ENCODE measurements at places on chromosomes 3 and 15.

GRCh38 chr15:33742800-33743199, 225.5 kb upstream of the CHRM5 start:
- no peak for DNase-seq

GRCh38 chr15:85597155-85597815, 197.4 kb downstream of the KLHL25 start:
- DNase-seq = no peak

DNA sequence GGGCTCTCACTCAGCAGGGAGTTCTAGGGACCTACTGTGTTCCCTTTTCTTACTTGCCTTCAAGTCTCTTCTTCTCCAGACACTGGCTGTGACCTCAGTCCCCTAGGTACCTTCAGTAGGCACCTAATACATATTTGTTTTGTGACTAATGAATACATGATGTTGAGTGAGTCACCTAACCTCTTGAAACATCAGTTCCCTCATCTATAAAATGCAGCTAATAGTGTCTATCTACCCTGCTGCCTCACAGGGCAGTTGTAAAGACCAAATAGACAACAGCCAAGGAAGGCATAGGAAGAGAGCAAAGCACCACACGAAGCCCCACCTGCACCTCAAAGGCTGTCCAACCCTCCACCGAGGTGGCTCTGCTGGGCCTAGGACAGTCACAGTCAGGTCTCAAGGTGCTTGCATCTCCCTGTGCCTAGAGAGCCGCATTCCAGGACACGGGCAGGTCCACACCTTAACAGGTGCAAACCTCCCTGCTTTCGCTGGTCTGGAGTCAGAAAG, 29.1 kb downstream of the DAPK2 start:
- no peak for DNase-seq

GRCh38 chr15:58410353-58410752, 21.4 kb upstream of the LIPC start:
- no peak for DNase-seq

DNA sequence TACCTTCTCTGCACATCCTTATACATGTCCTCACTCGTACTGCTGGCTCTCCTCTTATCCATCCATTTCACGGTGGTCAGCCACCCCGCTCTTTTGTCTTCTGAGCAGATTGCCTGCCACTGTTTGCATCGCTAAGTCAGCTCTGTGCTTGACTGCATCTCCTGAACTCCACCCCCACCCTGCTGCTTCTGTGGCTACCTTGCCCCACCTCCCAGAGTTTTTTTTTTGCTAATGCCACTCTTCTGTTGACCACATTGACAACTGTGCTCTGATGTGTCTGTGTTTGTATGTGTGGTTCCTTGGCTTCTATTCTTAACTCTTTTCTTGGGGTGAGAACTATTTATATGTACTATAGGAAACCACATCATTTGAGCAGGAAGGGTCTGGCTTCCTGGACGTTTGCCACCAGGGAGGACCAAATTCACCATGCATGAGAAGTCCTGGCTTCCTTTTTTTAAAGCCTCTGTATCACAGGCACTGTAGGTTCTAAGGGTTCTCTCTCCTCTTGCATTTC, 12.8 kb upstream of the MTMR10 start:
- peak; percentile 36 for DNase-seq

- DNase-seq = no peak
Measured at GRCh38 chr3:133675631-133676335, 14.0 kb upstream of the TOPBP1 start.

DNA sequence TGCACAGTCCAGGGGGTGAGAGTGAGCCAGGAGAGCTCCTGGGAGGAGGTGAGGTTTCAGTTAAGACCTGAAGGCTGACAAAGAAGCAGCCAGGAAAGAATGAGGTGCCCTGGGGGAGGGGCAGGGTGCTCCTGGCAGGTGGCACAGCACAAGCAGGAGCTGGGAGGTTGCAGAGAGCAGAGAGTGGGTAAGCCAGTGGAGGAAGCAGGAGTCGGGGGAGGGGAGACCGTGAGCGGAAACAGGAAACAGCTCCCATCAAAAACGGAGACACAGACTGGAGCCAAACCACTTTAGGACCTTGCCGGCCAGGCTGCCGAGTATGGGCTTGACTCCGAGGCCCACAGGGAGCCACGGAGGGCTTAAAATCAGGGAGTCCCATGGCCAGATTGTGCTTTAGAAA, 12.1 kb upstream of the FBLN2 start:
- DNase-seq = no peak

DNA sequence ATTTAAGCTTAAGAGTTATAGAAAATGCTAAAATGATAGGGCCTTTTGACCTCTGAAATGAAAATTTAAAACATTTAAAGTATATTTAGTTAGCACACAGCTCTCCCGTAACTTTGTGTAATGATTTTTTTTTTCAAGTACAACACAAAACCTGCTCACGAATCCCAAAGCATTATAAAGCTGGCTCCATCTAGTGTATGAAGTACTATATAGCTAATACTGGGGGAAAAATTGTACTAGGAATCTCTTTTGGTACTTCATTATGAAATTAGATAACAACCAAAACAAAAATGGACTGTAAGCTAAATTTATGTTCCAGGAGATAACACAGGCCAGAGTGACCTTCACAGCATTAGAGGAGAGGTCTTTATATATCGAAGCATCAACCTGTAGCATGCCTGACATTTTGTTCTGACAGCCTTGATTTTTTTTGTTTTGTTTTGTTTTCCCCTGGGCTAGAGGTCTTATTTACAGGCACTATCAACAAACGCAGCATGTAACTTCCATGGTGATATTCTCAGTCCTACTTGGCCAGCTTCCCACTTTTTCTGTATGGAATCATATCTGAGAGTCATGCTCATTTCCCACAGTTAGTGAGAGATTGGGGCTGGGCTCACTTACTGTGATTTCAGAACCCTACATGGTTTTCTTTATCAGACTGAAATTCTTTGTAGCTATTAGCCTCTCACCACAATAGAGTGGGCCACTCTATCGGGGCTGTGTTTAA, 116.3 kb downstream of the MITF start:
- no peak for DNase-seq

- no peak for DNase-seq
Measured at GRCh38 chr15:40389824-40390595, 7.5 kb downstream of the KNSTRN start.

DNA sequence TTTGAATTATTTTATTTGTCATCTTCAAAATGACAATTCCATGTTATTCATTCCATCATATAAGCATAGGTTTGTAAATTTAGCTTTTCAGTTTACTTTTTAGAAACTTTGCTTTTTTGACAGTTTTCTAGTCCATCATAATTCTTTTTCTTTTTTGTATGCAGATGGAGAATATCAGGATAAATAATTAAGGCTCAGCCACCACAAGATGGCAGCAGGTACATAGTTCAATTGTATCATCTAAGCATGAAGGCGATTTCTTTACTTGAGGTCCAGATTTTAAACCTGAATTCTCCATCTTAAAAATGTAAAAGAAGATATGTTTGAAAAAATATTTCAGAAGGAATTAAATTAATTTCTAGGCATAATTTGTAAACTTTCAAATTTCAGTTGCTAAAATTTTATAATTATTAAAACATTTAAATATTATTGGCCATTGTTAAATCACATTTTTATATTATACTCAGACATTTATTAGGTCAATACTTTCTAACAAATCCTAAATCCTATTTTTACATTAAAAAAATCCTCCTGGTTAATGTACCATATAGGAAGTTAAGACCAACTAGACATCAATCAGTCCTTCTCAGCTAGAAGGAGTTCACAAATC, 15.1 kb downstream of the PLSCR5 start:
- no peak for DNase-seq

DNA sequence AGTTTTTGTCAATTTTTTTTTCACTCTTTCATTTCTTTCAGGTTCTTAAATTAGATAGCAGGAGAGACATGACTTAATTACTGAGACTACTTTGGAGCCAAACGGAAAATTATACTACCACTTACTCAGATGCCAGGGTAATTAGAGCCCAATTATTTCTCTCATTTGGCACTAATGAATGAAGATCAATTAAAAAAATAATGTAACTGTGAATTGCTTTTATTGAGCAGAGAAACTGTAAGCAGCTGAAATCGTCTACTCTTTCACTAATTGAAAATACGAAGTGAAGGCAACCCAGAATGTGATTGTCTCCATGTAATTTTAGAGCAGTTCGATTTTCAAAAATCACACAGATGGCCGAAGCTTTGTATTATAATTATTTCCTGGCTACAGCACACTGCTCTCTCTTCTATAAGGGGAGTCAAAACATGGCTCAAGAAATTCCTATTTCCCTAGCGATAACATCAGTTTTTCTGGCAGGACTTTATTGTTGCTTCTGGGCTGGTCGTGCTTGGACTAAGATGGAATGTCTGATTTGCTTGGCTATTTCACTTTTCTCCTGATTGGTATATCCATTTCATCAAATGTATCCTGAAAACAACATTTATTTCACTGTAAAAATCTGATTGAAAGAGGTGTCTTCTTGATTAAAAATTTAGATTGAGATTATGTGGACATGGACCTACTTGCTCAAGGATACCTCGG, 55.8 kb upstream of the PDZRN3 start:
- no peak for DNase-seq

DNA sequence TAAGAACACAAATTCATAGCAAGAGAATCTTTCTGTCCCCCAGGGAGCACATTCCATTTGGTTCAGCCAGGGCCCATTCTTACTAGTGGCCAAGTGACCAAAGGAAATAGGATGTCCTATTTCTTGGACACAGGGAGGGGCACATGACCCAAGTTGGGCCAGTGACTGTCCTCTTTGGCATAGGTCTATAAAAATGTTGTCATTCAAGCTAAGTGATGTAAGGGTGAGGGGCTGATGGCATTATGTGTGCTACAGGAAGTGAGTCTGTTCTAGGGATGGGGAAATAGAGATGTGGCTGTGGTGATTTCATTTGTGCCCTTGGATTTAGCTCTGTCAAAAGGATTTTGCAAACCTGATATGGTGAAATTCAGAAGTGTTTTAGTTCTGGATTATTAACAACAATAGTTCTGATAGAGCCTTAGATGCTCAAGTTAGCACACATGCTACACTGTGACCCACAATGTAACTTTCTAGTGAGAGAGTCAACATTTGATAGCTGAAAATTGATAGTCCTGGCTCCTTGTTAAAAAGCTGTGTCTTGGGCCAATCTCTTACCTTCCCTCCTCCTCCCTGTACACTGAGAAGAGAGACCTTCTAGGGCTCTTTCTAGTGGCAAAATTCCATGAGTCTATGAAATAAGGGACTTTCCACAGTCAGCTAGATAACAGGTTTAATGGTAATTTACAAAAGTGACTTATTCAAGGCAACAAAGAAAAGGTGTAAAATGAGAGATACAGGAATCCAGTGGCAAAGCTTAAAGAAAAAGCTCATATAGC, 117.2 kb downstream of the THRB start:
- DNase-seq = no peak

GRCh38 chr15:48996276-48996675, 32.6 kb upstream of the SHC4 start:
- DNase-seq = no peak

DNA sequence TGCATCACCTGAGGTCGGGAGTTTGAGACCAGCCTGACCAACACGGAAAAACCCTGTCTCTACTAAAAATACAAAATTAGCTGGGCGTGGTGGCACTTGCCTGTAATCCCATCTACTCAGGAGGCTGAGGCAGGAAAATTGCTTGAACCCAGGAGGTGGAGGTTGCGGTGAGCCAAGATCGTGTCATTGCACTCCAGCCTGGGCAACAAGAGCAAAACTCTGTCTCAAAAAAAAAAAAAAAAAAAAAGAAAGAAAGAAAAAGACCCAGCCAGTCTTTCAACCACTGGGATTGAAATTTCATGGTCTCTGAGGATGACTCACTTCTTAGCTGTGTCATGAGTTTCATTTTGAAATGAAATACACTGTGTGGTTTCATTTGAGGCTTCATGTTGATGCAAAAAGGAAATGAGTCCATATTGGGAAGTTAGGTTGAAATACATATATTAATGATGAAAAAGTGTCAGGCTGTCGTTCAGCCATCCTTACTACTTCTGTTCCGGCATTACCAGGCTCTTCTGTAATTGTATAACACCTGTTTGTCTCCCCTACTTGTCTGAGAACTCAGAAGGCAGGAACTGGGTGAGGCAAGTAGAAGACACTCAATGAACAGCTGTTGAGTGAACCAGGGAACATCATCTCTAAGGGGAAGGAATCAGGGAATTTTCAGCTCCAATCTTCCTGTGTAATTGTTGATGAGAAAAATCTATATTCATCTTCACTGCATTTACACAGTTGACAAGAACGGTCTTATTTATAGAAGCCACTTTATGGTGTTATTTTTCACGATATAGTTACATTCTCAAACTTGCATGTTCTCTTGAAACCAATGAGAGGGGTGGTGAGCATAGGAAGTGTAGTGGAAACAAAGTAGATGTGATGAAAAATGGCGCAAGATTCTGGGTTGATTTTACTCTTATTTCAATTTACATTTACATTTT, 87.4 kb downstream of the NFKBIZ start:
- DNase-seq = no peak

- no peak for DNase-seq
Measured at GRCh38 chr15:62712455-62712839, 330.1 kb upstream of the TPM1 start.

GRCh38 chr15:89088605-89089315, 504 bp downstream of the ABHD2 start:
- DNase-seq = no peak

Data from activated B cell treated with CpG ODN at 0.5 μM for 24 hours (primary cell).